Endothelial cell (in vitro differentiated cells): ENCODE measurements at places on chromosomes 1 and 21. TPM values are rescaled to one million over a fixed set of nuclear protein-coding genes. Genes with fewer than 3 reads are reported as not detected.

DNA sequence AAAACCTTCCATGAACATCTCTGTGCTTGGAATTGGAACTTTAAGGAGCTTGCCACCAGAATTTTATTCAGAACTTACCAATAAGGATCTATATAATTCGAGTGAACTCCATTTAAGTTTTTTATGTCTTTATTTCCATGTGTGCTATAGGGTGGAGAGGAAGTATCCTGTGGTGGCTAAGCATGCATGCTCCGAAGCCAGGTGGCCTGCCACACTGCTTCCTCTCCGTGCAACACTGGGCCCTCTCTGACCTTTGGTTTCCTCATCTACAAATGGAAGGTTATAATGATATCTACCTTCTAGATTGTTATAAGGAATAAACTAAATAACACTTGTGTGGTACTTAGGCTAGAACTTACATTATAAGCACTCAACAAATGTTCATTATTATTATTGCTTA lies 382.1 kb downstream of the PTPRC start:
- no peak for DNase-seq

DNA sequence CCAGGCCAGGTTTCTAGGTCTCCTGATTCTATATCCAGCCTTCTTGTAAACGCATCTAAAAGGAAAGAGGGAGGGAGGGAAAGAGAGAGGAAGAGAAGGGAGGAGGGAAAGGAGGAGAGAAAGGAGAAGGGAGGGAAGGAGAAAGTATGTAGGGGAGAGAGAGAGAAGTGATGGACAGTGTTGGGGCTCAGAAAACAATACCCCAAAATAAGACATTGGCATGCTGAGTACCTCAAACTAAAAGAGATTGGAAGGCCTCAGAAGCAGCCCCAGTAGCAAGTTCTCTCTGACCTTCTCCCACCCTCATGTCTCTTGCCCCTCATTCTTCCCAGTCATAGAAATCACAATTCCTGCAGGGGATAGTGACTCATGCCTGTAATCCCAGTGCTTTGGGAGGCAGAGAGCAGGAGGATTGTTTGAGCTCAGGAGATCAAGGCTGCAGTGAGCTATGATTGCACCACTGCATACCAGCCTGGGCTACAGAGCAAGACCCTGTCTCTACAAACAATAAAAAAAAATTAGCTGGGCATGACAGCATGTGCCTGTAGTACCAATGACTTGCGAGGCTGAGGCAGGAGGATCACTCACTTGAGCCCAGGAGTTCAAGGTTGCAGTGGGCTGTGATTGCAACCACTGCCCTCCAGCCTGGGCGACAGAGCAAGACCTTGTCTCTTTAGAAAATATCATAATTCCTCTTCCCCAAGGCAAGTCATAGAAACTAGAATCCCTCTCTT lies 51.2 kb downstream of the DNTTIP2 start:
- DNase-seq = no peak

- no peak for DNase-seq
Measured at GRCh38 chr1:108551137-108551862, 8.6 kb upstream of the EEIG2 start.

GRCh38 chr21:45213392-45213791 lies 74.3 kb downstream of the POFUT2 start:
- no peak for DNase-seq

DNA sequence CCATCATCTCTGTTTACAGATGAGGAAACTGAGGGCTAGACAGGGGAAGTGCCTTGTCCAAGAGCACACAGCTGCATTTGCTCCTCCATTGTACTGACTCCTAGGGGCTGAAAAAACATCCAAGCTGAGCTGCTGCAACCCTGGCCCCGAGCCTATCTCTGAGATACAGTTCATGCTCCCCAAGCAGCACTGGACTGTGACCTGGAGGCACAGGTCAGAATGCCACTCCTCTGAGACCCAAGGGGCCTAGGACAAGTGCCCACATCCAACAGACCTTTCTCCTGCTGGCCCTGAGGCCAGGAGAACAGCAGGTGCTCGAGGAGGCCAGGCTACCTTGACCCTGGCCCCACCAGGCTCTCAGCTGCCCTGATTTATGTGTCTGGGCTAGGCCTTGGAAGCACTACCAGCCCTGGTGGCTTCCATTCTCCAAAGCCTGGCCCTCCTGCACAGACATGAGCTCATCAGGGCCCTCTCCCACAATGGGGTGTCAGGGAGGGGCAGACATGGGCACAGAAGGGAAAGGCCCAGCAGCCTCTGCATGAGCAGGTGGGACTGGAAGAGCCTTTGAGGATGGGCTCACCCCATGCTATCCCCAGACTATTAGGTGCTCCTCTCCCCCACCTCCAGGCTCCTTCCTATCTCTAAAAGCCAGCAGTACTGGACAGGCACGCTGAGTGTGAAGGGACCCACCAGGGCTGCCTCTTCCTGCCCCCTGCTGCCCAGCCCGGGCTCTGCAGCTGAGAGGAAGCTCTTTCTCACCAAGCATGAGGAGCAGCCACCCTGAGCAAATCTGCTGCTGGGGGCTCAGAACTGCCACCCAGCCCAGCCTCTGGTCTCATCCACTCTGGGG lies 18.8 kb downstream of the ADGRB2 start:
- peak; percentile 86 for DNase-seq

DNA sequence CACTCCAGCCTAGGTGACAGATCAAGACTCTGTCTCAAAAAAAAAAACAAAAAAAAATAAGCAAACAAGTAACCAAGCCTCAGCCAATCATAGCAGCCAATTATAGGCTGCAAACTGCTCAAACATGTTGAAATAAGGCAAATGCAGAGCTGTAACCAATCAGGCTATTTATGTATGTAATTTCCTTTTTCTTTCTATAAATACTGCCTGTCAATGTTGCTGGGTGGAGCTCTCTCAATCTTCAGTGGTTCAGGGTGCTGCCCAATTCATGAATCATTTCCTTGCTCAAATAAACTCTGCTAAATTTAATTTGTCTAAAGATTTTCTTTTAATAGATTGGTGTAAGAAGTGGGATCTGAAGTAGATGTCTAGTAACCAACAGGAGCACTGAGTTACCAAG lies 11.6 kb upstream of the CD1D start:
- no peak for DNase-seq

- DNase-seq = no peak
Measured at GRCh38 chr1:85240174-85240601, 19.3 kb downstream of the C1orf52 start.

DNA sequence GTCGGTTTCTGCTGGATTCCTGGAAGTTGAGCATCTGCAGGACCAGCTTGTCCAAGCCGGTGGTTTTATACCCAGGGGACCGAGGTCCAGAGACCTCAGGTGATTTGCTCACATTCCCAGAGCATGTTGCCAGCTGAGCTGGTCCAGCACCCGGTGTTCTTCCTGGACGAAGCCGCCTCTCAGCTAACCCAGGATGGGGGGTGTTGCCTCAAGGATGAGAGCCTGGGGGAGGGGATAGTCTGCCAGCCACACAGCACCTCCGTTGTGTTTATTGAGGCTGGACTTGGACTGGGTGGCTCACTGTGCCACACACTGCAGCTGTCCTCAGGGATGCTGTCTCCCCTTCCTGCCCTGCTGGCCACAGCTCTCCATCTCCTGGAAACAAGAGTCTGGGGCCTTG lies 1.5 kb downstream of the TMEM201 start:
- DNase-seq = no peak

- DNase-seq = peak; percentile 91
Measured at GRCh38 chr1:18256282-18257235, 149.0 kb downstream of the IGSF21 start.

- peak; percentile 21 for DNase-seq
Measured at GRCh38 chr1:62912028-62912638, 128.2 kb downstream of the ATG4C start.

DNA sequence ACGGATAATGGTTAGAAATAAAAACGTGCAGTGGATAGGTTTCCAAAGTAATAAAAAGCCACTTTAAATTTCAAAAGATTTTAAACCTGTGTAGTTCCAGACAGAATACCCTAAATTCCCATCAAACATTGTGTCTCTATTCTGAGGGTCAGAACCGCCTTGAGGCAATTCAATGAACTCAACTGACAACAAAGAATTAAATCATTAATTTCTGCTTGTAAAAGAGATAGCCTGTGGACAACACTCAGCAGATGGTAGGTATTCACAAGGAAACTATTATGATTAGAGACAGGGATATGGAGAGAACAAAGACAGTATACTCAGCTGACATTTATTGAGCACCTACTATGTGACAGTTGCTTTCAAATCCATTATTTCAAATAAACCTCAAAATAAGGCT lies 35.1 kb upstream of the JUN start:
- DNase-seq = no peak

DNA sequence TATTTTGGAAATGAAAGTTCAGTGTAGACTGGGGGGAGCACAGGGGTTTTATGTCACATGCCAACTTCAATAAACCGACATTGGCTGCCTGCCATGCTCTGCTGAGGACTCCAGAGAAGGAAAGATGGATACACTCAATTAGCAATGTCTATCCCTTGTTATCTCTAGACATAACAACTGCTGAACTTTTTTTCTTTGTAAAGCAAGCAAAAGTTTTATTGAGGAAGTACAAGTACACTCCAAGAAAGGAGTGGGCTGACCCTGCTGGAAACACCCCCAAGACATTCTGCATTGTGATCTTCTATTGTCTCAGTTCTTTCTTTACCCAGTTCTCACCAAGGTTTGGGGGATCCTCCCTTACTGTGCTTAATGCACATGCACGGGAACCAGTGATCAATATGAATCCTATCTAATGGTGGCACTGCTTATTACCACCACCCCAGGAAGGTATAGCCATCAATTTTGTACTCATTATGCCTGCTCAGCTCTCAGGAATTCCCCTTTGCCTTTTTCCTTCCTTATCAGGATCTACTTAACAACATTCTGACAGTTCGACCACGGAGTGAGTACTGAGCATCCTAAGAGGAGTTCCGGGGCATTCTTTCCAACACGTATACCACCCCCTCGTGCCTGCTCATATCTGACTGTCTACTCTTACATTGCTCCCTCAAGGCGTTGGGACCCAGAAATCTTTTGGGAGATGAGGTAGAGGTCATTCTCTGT lies 28.7 kb downstream of the SYNJ1 start:
- DNase-seq = no peak

DNA sequence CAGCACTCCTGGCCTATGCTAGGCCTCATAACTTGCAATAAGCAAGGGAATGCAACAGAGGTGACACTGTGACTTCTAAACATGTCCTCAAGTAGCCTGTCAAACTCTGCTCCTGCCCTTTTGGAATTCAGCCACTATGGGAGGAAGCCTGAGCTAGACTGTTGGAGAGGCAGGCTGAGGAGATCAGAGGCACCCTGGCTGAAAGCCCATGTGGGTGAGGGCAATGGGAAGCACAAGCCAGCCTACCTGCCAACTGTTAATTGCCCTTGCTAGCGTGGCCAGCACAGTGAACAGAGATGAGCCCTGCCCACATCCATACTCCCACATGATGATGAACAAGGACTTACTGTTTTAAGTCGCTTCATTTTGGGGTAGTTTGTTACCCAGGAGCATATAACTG lies 17.7 kb downstream of the GNB1 start:
- no peak for DNase-seq

GRCh38 chr1:236345728-236346127 lies 48.4 kb upstream of the EDARADD start:
- DNase-seq = peak; percentile 10

DNA sequence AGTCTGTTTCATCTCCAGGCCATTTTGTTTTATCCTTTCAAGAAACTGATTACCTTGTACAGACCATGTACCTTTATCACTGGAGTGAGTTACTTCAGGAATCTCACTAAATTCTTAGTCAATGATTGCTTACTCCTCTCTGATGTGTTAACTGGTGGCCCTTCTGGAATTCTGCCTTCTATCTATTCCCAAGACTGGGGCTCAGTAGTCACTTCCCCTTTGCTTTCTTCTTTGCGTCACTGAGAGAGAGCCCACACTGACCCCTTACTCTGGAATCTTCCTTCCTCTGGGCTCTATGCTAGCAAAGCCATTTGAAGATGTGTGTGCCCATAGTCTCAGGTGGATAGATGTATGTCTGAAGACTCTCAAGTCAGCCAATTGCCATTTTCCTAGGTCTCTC lies 34.6 kb downstream of the XCL2 start:
- DNase-seq = no peak

DNA sequence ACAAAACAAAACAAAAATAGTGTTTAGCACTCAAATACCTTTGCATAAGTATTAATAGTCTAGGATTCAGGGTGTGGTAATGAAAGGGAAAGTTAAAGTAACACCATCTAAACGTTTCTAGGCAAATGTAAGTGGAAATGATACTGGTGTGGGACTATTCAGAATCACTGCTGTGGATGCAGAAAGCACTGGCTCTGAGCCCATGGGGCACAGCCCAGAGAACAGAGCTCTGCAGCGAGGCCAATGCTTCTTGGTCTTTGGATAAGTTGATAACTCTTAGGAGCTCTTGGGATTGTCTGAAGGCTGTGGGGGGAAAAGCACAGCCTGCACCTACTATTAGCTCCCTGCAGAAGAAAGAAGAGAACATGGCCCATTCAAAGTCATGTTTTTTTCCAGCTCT lies 21.4 kb upstream of the DNM3 start:
- DNase-seq = no peak

- no peak for DNase-seq
Measured at GRCh38 chr1:39995973-39996393, 41.0 kb downstream of the MFSD2A start.

DNA sequence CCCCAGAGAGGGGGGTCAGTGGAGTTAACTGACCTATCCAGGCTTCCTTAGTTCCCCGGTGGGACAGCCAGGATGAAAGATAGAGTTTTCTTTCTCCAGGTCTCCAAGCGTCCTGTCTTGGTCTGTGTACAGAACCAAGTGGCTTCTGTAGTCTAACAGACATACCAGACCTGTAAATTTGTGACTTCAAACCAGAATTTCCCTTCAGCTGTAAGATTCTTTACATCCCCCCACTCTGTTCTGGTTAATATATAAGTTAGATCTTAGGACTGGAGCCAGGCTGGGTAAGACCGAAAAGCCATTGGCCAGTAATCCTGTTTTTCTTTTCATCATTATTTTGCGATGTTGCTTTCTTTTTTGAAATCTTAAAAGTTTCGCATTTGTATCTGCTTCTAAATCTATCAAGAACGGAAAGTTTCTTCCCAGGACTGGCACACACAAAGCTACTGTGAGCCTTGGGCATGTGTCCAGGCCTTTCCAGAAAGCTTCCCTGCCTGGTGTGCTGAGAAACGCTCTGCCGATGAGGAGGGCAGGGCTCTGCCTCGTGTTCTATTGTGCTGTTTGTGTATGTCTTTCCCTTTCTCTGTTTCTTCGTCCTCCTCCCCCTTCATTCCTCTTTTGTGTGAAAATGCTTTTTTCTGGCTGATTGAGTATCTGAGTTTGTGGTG lies 72.3 kb downstream of the RGL1 start:
- DNase-seq = no peak

The HORMAD1 gene
- total RNA-seq = not detected

The MATN1 gene
- total RNA-seq = 1.7 TPM

The KCNAB2 gene
- total RNA-seq = 4.1 TPM

The PRKAB2 gene
- 20.0 TPM for total RNA-seq

The CYP4A11 gene
- not detected for total RNA-seq

The KIF14 gene
- 3.8 TPM for total RNA-seq

The NEK2 gene
- 3.9 TPM for total RNA-seq

The SDC3 gene
- total RNA-seq = 51.3 TPM

The CTH gene
- total RNA-seq = 20.2 TPM
